Kidney (tissue), 22 donors: ENCODE measurements at places on chromosomes 2 and 18. TPM values are rescaled to one million over a fixed set of nuclear protein-coding genes. Genes with fewer than 3 reads are reported as not detected.
A peak's percentile ranks its signal among the peaks of the same experiment; 100 is the strongest.

DNA sequence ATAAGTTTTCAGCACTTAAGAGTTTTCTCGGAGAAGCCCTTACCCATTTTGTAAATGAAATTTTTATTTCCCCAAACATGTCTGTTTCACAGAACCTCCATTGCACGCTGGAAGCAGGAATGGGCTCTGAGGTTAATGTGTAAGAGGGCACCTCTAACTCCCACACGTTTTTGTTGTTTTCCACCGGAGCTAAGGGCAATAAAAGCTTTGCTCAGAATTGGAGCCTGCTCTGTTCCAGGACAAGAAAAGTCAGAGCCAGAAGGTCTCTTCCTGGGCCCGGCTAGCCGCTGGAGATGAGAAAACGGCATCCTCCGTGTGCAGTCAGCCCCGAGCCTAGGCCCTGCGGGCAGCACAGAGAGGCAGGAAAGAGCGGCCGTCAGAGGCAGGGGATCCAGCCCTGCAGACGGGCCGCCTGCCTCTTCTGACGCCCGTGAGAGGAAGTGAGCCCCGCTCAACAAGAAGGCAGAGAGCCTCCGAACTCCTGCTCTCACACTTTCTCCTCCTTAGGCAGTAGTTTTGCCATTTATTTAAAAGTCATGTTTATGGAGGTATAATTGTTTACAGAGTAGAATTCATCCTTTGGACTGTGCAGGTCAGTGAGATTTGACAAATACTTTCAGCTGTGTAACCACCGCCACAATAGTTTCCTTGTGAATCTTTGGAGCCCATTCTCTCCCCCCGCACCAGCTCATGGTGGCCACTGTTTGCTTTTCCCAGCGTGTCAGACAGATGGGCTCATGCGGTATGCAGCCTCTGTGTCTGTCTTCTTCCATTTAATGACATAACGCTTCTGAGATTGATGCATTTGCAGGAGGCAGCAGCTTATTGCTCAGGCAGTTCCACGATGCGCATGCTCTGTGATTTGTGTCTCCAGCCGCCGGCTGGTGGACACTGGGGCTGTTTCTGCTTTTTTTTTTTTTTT lies 117.3 kb downstream of the GALR1 start:
- DNase-seq, result peak; percentile 80

DNA sequence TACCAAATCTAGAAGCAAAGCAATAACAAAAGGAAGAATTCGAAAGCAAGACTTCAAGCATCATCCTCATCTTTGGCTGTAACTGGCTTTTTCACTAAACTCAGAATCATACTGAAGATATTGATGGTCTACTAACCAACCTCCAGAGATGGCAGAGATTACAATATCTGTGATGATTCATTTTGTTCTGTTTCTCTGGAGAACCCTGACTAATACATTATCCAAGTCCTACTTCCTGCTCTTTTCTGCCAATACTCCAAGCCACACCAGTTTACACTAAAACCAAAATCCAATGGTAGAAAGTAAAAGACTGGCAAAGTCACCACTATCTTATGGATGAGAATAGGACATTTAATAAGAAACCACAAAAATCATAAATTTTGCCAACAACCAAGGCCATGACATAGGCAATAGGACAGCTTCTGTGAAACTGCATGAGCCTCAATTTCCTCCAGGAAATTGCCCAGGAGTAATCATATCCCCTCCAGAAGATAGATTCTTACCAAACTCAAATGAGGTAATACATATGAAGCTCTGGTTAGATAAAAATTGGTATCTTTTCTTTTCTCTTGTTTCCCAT lies 159.8 kb downstream of the METTL4 start:
- DNase-seq, result no peak

- peak; percentile 30 for DNase-seq
Observed at GRCh38 chr2:22217881-22218280, 1094.1 kb downstream of the TDRD15 start.

GRCh38 chr2:37582481-37583220 lies 88.8 kb downstream of the CDC42EP3 start:
- no peak for DNase-seq

PLA2R1 gene
- total RNA-seq, result 6.6 TPM

GRCh38 chr2:40242315-40242714 lies 209.6 kb downstream of the SLC8A1 start:
- DNase-seq, result no peak

DNA sequence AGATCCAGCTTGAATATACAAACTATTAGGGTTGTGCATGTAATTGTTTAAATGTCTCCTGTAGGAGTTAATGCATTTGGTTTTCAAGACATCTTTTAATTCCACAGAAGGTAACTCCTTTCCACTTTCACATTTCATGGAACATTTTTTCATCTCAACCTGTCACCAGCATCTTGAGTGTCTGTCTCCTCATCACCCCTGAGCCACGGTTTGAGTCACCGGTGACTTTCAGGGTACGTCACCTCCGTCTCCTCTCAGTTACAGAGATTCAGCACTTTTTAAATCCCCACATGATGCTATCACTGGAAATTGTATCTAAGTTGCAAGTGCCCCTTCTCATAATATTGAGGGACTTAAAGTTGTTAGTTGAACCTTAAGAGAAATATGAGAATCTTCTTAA lies 25.3 kb downstream of the GPR55 start:
- DNase-seq, result peak; percentile 9

AQP12A gene
- not detected for total RNA-seq

SPC25 gene
- 0.79 TPM for total RNA-seq

DNA sequence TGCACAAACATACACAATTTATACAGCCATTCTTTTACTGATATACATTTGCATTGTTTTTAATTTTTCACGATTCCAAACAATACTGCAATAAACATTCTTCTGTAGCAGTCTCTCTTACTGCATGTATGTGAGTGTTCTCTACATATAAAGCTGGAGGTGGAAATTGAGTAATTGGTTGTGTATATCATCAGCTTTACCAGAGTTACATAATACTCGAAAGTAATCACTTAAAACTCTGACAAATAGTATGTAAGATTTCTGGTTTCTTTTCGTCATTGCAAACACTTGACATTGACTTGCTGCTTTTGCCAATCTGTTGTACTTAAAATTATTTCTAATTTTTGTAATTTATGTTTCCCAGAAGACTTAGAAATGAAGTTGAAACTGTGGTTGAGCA lies 110.2 kb downstream of the TDRD15 start:
- no peak for DNase-seq

DNA sequence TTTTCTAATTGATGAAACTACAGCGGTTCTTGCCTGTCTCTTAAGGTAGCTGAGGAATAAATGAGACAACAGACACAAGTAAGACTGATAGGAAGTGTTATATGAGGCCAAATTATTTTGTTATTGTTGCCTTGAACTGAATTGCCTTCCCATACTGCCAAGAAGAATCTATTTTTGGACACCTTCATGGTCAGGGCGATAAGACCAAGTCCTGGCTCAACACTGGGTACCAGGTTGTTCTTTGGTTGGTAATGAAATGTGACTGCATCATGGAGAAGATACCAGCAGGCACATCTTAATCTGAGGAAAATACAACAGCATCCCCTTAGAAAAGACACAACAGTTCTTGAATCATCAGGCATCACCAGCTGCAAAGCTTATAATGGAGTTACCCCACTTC lies 23.7 kb downstream of the MSGN1 start:
- no peak for DNase-seq
